ENCODE measurements at places on chromosomes 7 and 10.

DNA sequence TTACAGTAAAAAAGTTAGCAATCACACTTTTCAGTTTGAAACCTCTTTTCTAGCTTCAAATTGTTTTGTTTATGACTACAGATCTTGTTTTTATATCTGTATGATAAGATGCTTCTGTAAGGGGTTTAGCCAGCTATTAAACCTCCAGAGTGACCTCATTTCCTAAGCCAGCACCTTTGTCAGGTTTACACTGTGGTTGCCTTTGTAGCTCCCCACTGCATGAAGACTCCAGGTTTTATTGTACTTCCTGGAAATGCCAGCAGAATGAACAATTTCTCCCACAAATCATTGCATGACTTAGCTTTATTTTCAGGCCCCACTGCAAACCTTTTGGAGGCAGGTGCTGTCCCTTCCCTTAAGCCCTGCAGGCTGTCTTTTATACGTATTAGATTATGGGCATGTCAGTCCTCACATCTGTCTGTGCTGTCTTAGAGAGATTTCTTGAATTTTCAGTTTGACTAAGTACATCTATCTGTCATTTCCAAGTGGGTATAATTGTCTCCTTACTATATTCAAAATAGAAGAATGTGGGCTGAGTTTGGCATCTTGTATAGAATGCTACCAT, 8.2 kb upstream of the AGR3 start:
- DNase-seq, result no peak

GRCh38 chr10:116355341-116355740, 31.1 kb downstream of the CCDC172 start:
- no peak for DNase-seq

DNA sequence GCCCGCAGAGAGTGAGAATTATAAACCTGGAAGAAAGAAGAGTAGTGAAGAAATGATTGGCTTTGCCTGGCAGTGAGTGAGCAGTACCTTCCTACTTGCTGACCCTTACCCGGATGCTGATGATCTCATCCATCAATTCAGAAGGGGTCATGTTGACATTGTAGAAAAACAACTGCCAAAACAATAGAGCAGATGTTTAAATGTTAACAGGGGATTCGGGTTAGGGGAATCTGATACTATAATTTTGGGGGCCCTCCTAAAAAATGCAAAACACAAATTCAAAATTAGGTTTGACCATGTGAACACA, 78.1 kb downstream of the MYOF start:
- DNase-seq, result no peak

DNA sequence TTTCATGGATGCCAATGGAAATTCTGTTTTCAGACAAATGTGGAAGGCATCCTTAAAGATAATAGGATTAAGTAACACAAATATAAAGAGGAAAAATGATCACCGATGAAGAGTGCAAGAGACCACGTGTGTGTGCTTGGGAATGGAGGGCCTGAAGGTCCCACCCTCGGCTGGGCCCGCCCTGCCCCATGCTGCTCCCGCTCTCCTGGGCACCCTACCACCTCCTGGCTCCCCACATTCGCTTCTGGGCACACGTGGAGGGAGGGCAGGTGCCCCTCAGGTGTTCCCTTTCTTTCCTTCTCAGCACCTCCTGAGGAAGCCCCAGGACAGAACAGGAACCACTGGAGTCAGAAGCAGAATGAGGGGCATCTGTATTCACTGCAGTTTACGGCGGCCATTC, 367.6 kb downstream of the DNAJB6 start:
- no peak for DNase-seq

DNA sequence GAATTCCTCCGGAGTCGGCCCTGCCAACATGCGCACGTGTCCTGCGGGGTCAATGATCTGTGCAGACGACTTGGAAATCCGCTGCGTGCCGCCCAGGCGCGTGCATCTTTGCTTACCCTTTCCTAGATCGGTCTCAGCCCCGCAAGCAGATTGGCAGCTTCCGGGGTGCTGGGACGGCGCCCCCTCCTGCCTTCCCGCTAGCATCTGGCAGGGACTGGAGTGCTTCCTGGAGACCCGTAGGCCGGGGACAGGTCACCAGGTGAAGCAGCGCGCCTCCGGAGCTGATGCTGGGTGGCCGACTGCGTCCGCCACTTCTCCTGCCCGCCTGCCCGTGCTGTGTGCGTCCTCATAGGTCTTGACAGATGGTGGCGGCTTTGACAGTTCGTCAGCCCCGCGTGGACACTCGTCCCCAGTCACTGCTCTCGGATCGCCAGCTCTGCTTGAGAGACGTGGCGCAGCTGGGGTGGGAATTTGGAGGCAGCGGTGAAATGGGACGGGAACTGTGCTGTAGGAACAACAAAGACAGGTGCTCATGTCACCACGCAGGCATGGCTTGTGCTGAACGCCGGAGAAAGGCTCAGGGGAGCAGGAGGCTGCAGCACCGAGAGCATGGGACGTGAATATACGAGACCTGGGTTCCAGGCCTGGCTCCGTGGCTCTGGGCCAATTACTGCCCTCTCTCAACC, 21.9 kb upstream of the KCNK18 start:
- no peak for DNase-seq

GRCh38 chr10:50470345-50470744, 153.4 kb downstream of the SGMS1 start:
- no peak for DNase-seq

GRCh38 chr10:6153845-6154244, 48.9 kb upstream of the PFKFB3 start:
- DNase-seq, result no peak

DNA sequence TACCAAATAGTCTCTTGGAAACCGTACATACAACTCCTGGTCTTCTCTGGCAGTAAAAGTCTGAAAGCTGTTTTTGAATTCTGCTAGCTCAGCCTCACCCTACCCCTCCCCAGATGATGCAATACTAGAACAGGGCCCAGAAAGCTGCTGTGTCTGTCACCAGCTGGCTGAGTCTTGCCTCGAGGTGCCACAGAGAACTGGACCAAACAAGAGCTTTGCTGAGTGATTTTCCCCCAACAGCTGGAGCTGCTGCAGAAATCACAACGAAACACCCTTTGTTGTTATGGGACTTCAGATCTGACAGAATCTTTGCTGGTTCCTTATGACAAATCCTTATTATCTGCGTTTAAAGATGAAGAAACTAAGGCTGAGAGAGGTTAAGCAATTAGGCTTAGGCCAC, 134.1 kb downstream of the SPAG6 start:
- DNase-seq, result no peak

- no peak for DNase-seq
Observed at GRCh38 chr10:117734731-117735405, 192.3 kb downstream of the EMX2 start.

- no peak for DNase-seq
Observed at GRCh38 chr7:132337450-132338080, 238.7 kb downstream of the PLXNA4 start.

DNA sequence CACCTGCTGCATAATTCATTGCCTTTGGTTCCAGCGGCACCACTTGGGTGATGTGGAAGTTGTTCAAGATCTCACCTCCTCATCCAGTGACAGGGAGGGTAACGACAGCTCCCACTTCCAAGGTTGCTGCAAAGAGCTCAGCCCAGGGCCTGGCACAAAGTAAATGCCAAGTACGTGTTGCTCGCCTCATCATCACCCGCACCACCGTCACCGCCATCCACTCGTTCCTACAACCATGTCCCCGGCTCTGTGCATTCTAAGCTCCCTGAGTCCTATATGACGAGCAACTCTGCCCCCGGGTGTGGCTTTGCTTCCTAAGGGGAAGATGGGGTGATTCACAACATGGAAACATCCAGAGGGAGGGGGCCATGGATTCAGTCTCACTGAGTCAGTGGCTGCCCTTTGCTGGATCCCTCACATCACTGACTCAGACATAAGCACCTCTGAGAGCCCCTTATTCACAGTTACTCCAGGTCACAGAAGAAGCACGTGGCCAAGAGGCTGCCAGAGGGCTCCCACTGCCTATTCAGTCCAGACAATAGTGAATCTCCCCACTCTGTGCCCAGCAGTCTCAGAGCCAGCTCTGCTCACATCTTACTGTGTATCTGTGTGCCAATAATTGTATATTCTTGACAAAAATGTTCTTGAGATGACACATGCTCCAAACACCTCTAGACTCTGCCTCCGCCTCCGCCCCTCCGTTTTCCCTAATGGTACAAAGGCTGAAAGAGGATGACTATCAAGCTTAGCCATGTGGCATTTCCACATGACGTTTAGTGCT, 159.1 kb downstream of the GFRA1 start:
- DNase-seq, result no peak

GRCh38 chr10:71948496-71949067, 15.6 kb upstream of the CHST3 start:
- no peak for DNase-seq

GRCh38 chr10:108393089-108393488, 1228.6 kb upstream of the SORCS1 start:
- no peak for DNase-seq

DNA sequence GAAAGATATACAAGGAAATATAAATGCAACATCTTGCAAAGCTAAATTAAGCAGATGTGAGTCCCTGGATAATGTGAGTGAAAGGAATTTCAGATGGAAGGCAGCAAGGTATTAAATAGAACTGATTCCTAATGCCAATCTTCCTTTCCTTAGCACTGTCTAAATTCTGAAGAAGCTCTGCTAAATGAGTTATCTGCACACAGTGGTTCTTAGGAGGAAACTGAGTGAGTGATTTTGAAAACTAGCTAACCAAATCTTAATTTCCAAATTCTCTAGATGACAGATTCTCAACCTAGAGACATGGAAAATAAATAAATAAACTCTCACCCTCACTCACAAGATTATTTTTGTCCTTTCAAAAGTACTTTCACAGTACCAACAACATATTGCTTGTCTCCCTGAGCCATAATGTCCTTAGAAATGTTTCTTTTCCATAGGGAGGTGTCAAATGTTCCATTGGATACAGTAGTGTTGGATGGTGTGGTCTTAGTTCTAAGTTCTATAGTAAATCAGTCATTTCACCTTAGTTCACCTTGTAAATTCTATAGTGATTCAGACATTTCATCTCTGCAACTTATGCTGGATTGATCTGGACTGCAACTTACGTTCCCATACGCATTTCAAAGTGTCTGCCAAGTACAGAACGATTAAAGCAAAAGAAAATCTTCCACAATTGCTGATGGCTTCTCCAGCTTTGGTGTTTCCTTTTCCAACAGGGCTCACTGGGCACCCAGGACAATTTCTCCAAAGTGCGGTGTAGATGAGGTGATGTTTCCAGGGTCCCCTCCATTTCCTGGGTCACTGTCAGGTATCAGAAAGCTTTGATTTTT, 145.4 kb upstream of the FAM171A1 start:
- DNase-seq, result no peak

- no peak for DNase-seq
Observed at GRCh38 chr10:4176500-4177281, 391.7 kb upstream of the KLF6 start.

DNA sequence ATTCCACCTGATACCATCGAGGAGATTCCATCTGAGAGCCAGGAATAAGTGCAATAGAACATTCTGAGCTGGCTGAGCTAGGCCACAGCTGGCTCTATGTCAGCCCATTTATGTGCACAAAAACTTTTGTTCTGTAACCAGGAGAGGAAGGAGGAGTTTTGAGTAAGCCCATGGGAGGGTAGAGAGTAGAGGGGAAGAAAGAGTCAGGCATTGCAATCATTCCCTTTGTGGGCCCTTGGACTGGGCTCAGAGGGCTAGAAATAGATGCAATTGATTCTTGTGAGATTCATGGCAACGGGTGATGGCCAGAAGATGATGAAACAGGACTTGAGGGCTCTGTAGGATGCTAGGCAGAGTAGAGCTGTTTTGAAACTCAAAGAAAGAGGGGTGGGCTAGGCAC, 104.6 kb upstream of the KIF5B start:
- DNase-seq, result no peak

GRCh38 chr10:100747456-100748230, 2.3 kb downstream of the PAX2 start:
- no peak for DNase-seq

All from activated T-cell treated with anti-CD3 and anti-CD28 coated beads for 48 hours (primary cell).